ENCODE measurements at places on chromosomes 1 and 21.

DNA sequence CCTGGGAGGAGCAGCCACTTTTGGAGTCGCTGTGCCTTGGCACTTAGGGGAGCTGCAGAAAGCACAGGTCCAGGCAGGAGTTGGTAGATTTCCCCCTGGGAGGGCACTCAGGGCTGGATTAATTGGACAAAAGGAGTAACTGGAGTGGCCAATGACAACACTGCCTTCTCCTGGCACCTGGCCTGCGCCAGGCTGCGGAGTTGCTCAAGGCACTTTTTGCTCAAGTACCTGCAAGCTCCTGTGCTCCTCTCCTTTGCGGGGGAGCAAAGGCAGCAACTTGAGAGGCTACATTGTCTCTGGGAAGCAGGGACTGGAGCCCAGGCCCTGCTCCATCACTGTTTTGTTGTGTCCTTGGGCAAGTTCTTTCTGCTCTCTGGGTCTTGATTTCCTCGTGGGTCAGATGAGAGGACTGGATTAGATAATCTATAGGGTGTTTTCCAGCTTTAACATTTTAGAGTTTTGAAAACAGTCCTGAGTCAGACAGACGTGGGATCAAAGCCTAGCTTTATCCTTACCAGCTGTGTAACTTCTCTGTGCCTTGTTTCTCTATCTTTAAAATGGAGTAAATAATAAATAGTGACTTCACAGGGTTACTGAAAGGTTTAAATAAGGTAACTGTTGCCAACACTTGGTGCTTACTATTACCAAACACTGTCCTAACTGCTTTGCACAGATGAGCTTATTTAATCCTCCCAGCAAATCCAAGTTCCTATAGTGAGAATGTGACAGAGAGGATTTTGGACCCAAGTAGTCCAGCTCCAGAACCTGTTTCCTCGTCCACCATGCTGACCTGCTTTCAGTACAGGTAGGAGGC, 18.0 kb upstream of the GRHL3 start:
- DNase-seq = no peak

GRCh38 chr1:62689524-62689923, 1.3 kb upstream of the DOCK7 start:
- no peak for DNase-seq

GRCh38 chr1:205237526-205238484, 10.1 kb downstream of the TMCC2 start:
- no peak for DNase-seq

GRCh38 chr1:203089001-203089650, 3.3 kb upstream of the MYOG start:
- DNase-seq = no peak

All from activated CD8-positive, alpha-beta memory T cell treated with anti-CD3 and anti-CD28 coated beads for 1 hour (primary cell).